Naive B cell (primary cell): ENCODE measurements at places on chromosomes 16 and 17.

DNA sequence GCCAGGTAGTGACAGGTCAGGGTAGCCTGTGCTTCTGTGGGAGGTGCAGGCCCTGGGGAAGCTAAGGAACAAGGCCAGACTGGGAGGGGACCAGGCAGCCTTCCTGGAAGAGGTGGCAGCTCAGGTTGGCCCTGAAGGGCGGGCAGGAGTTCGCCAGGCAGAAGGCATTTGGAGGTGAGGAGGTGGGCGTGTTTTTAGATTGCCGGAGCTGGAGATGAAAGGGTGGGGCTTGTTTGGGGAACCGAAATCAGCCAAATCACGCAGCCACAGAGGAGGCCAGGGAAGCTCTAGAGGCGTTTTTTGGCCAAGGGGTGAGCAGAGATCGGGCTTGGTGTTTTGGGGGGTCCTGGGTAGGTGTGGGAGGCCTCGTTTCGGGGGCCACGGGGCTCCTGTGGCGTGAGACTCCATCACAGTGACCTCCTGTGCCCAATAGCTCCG is 7.6 kb downstream of the ADCY7 start:
- peak; percentile 84 for DNase-seq

- peak; percentile 64 for DNase-seq
Measured at GRCh38 chr17:63425483-63425882, 20.6 kb downstream of the CYB561 start.

DNA sequence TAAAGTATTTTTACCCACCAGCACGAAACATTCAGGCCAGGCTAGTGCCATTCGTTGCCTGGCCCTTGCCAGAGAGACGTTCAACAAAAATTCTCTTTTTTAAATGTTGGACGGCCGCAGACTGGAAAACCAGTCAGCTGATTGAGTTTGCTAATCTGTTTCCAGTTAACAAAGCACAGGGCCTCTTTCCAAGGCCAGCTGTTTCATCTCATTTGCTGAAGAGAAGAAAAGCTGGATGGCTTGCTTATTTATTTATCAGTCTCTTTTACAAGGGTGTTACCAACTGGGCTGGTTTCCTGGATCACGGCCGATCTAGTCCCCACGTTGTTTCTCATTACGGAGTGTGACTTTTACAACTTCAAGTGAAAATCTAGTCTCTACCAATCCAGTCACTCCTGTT is 418.7 kb upstream of the DYNLRB2 start:
- no peak for DNase-seq

DNA sequence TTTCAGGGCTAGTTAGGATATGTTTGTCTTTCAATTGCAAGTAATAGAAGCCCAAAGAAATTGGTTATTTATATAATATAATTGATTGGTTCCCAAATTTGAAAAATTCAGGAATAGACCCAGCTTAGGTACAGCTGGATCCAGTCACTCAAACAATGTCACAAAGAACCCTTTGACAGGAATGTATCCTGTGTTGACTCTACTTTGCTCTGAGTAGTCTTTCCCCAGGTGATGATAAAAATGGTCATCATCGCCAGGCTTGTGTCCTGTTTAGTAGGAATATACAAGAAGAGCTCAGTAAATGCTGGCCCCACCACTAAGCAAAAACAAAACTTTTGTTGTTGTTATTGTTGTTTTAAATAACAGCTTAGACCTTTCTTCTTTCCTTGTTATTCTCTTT is 35.0 kb downstream of the MAPT start:
- DNase-seq, result no peak

DNA sequence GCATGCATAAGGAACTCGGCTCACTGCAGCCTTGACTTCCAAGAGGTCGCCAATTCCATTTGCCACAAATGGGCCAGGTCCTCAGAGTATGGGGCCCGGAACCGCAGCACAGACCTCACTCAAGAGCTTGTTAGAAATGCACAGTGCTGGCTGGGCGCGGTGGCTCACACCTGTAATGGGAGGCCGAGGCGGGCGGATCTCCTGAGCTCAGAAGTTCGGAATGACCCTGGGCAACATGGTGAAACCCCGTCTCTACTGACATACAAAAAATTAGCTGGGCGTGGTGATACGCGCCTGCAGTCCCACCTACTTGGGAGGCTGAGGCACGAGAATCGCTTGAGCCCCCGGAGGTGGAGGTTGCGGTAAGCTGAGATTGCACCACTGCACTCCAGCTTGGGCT is 19.6 kb upstream of the N4BP1 start:
- DNase-seq, result no peak

DNA sequence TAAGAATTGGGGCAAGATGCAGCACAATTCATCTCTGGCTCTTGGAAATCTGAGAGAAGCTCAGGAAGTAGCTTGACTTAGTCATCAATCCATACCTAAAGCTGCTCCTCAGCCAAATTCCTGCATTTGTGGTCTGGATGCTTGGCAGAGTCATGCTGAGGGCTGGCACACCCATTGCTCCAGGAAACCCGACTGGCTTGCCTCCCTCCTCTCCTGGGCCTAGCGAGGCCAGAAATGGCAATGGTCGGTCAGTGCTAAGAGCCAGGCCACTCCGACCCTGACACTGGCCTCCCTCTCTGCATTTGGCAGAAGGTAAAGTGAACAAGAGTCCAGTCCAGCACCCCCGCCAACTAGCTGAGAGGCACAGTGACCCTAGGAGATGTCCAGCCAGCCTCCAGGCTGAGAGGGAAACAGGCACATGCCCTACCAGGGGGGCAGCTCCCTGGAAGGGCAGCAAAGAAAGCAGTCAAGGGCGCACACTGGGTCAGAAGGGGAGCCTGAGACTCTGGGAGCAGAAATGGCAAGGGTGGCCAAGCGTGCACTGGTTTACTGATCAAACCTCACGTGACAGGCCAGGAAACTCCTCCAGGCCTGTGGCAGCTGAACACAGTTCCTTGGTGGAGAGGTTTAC is 10.0 kb downstream of the POLDIP2 start:
- no peak for DNase-seq
